Stimulated activated CD8-positive, alpha-beta memory T cell treated with anti-CD3 and anti-CD28 coated beads, Interleukin-7, amount 100 ng/mL, for 1 hour (primary cell): ENCODE measurements at places on chromosomes 6 and 20.

- no peak for DNase-seq
Observed at GRCh38 chr6:106732376-106732940, 103.1 kb downstream of the QRSL1 start.

GRCh38 chr6:72031471-72031870, 145.1 kb downstream of the RIMS1 start:
- no peak for DNase-seq

DNA sequence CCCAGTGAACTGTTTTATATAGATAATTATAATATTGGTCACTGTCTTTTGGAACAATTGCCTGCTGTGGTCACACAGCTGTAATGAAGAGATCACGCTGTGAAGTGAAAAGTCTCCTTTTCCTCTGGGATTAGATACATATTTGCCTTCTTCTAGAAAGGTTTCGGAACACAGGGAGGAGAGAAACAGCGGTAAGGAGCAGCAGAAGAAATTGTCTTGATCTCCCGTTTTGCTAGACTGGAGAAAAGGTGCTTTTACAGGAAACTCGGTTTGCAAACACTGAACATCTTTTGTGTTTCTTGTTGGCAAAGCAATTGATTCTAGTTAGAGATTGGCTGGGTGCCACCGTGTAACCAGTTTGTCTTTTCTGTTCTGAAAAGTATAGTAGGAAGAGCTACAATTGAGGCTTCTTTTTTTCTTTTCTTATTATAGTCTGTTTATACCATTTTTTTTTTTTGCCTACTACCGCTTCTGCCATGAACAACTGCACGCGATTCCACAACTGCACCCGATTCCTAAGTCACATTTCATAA, 404.1 kb upstream of the ID4 start:
- DNase-seq = no peak

- no peak for DNase-seq
Observed at GRCh38 chr6:122372647-122373046, 26.8 kb upstream of the HSF2 start.

DNA sequence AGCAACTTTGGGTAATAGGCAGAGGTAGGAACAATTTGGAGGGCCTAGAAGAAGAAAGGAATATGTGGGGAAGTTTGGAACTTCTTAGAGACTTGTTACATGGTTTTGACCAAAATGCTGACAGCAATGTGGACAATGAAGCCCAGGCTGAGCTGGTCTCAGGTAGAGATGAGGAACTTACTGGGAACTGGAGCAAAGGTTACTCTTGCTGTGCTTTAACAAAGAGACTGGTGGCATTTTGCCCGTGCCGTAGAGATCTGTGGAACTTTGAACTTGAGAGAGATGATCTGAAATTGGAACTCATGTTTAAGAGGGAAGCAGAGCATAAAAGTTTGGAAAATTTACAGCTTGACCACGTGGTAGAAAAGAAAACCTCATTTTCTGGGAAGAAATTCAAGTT, 28.3 kb upstream of the TMEM200A start:
- DNase-seq = no peak

DNA sequence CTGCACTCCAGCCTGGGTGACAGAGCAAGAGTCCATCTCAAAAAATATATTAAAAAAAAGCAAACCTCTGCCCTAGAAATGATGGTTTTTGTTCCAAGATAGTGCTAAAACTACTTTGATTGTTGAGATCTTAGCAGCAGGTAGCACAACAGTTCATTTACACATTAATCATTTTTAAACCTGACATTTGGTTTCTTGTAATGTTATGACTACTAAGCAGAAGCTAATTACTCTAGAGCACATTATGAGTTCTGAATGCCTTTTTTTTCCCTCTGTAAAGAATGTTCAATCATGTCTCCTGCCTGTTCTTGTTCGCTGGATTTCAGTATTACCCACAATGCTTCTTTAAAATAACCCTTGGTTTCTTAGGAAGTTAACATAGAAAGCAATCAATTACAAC, 24.7 kb upstream of the PHF3 start:
- no peak for DNase-seq

DNA sequence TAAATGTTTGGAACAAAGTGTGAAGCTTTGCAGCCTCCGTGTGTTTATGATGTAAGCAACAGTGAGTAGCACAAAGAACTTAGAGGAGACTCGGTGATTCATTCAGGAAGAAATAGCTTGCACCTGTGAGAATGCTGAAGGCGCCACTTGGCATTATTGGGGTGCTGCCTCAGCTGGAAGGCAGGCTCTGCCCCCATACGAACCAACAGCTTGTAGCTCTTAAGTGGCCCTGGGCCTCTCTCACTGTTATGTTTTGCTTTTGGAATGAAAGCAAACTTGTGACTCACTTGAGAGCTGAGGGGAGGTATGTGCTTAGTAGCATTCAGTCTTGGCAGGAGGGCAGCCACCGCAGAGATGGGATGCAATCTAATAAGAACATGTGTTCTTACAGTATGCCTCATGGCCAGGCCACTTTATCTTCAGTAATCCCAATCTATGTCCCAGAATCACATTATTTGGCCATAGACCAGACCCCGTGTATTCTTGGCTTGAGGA, 310.7 kb downstream of the EYA4 start:
- no peak for DNase-seq

DNA sequence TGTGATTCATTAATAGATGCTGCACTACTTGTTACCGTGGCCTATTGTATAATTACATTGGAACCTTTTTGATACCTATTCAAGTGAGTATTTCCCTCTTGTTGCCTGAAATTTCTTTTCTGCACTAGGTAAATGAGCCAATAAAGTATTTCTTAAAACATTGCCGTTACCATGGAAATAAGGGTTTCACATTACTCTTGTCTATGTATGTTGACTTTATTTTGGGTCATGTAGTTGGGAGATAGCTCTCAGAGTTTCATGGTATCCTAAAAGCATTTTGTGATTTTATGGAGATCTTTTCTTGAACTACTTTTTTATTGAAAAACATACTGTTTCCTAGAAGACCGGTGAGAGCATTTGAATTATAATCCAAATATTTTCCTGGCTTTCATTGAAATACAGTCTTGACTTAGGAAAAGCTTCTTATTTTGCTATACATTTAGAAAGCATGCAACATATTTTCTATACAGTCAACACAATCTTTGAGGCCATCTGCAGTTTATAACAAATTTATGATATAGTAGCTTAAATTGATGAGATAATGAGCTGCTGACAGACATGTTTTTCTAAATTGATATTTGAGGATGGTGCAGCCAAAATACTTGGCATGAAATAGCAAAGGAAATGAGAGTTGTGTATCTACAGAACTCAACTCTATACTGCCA, 650.4 kb downstream of the RFPL4B start:
- DNase-seq = no peak

- no peak for DNase-seq
Observed at GRCh38 chr20:41147767-41148191, 10.4 kb downstream of the PLCG1 start.

- DNase-seq = peak; percentile 46
Observed at GRCh38 chr6:16332175-16332542, 93.8 kb downstream of the GMPR start.

DNA sequence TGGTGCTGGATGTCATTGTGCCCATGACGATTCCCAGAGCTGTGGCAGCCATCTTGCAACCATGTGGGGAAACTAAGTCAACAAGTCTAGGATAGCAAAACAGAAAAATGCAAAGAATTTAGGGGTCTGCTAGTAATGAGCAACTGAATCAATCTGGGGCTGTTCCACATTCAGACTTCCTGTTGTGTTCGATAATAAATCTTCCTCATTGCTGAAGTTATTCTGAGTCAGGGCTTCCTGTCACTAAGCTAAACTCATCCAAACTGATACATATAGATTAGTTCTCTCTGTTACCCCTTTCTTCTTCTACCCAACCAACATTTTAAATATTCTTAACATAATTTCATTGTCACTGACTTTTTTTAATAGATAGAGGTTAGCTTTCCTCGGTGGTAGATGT, 205.9 kb downstream of the HACE1 start:
- DNase-seq = no peak

GRCh38 chr6:79377047-79377446, 142.6 kb upstream of the HMGN3 start:
- no peak for DNase-seq

- DNase-seq = no peak
Observed at GRCh38 chr6:25333471-25333870, 54.3 kb downstream of the CARMIL1 start.

DNA sequence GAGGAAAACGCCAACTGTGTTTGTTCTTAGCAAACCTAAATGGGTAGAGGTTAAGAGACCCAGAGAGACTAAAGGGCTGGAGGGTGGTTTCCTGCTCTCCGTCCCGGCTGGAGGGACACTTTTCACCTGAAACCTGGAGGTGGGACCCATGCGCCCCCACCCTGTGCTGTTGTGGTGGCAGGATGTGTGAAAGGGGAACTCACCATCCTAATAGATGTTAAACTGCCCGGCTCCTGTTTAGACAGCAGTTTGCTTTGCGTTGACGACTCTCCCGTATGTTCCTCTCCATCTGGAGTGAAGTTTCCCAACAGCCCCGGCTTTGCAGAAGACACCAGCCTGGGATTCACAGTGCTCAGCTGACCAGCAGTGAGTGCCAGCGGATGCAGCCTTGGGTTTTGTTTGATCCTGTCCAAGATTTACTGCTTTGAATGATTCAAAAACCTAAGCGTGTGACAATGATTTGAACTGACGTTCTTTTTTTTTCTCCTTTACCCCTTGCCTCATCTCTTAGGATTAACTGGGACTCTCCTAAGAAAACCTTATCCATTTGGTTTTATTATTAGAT, 66.0 kb downstream of the CDH4 start:
- no peak for DNase-seq

DNA sequence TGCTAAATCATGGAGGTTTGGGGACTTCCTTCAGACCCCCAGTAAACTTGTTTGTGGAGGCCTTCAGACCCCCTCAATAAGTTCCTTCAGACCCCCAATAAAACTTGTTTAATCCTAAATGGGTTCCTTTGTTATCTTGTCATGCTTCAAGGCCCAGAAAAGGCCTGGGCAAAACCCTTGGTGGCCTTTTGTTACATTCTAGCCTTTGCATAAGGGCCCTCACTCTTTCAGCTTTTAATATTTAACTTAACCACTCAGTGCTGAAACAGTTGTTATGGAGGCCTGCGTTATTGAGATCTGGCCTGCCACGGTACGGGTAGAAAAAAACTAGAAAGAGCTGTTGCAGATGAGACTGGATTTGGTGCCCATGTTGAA, 4.3 kb upstream of the DYNLRB1 start:
- no peak for DNase-seq

GRCh38 chr6:169115632-169116031, 138.0 kb downstream of the THBS2 start:
- DNase-seq = no peak

GRCh38 chr6:37583261-37583660, 83.6 kb upstream of the CCDC167 start:
- no peak for DNase-seq

DNA sequence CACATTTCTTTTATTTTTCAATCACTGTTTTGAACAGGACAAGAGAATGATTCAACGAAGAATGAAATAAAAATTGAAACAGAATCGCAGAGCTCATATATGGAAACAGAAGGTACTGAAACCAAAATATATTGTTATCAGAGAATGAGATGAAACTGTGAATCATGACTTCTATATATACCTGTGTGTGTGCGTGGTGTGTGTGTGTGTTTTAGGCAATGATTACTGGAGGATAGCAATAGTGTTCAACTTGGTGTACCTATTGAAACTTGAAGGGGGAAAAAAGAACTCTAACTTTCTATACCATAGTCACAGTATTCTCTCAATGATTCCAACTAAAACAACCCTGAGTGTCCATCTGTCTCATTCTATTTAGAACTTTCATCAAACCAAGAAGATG, 586.6 kb downstream of the KIF16B start:
- no peak for DNase-seq

- DNase-seq = no peak
Observed at GRCh38 chr20:38299963-38300362, 4.0 kb upstream of the BPI start.

- DNase-seq = no peak
Observed at GRCh38 chr6:79548304-79548703, 11.1 kb upstream of the LCA5 start.

DNA sequence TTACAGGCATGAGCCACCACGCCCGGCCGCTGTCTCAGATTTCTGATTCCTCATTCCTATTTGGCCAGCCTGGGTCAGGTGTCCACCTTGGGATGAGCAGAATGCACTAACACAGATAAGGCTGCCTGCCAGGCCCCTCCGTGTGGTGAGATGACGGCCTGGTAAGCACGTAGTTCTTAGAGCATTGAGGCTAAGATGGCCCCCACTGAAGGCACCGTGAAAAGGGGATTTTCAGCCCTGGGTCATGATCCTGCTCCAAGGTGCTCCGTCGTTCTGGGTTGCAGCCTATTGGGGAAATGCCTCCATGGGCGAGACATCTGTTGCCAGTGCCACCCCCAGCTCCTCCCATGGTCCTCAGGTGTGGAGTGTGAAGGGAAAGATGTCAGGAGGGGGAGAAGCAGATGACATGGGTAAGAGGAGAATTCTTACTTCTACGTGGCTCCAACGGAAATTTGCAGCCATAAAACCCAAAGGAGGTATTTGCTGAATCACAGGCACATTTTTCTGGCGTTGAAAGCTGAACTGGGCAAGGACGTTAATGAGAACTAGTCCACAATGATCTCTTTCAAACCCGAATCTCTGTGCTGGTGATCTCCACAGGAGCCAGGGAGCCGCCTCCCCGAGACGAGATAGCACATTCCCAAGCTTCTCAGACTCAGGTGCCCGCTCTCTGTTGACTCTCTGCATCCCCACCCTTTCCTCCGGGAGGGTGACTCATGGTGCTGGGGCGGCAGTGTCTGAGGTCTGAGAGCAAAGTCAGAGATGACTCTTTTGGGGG, 34.0 kb upstream of the BMP6 start:
- DNase-seq = no peak

- no peak for DNase-seq
Observed at GRCh38 chr6:125018136-125018535, 55.9 kb downstream of the RNF217 start.

DNA sequence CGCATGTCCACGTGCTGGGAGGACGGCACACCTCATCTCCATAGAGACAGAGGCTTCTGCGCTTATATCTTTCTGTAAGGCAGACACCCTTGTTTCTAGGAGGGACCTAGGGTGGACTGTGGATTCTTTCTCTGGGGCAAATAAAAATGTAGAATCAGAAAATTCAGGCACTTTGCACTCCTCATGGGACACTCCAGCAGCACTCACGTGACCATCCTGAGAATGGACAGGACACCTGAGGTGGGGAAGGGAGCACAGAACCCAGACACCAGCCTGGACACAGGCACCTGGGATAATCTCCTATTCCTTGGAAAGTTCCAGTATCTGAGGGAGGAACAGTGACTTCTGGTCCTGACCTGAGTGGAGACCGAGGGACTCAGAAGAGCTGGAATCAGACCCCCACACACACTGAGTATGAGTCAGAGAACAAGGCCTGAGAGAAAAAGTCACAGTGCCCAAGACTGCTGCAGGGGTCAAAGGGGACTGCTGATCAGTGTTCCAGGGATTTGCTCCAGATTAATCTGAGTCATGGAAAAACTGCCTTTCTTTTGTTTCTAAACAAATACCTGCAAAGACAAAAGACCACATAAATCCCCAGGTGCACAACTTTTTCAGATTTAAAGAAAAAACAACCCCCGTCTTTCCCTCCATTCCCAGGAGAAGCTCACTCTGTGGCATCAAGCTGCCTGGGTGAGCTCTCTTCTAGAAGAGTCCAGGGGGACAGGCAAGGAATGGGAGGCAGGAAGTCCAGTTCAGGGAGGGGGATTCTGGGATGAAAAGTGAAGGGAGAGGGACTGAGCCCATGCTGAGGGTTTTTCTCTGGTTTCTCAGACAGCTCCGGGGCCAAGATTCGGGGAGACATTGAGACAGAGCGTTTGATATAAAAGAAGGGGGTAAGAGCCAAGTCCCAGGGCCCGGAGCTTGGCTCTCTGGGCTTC, 35.6 kb upstream of the MICB start:
- no peak for DNase-seq

GRCh38 chr6:16698162-16698533, 63.1 kb downstream of the ATXN1 start:
- no peak for DNase-seq
